ENCODE measurements at places on chromosomes 1 and 21.

- DNase-seq: no peak
Observed at GRCh38 chr1:217946511-217946910, 315.4 kb downstream of the SPATA17 start.

DNA sequence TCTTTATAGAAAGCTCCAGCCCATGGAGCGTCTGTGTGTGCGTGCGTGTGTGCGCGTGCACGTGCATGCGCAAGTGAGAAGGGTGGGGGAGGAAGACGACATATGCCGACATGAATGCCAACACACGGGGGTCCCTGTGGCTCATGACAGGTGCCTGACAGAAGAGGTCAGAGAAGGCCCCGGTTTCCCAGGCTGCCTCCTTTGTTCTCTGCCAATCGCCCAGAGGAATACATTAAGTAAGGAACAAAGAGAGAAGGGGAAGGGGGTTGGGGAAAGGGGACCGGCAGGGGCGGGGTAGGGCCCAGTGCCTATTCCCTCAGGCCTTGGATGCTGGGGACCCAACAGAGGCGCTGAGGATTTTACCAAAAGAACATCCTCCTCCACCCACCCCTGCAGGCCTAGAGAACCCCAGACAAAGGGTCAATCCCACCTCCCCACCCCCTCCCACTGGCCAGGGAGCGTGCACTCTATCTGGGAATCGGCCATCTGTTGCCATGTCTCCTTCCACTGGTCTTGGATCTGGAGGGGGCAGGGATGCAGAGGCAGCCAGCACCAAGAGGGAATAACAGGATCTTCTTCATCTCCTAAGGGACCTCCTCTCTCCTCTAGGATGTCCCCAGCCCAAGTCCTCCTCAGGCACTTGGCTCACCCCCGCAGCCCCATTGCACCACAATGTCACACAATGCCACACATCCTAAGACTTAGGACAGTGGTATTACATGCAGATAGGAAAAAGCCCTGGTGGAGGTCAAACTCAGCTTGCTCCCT is 39.4 kb downstream of the PIK3C2B start:
- no peak for DNase-seq

GRCh38 chr1:232212253-232212652 is 417.7 kb downstream of the SIPA1L2 start:
- no peak for DNase-seq

GRCh38 chr1:185661971-185662370 is 72.2 kb upstream of the HMCN1 start:
- DNase-seq: no peak

DNA sequence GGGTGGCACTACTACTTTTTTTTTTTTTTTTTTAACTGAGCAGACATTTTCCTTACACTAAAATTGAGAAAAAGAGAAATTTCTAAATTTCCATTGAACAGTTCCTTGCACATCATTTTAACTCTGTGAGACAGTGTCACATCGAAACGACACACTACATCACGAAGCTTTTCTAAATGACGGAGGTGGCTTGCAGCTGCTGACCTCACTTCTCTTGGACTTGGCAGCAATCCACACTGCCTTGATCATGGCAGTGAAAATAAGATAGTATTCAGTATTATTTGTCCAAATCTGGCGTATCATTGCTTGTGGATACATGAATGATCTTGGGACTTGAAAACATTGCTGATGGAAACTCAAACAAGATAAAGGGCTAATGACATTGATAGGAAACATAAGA is 80.3 kb upstream of the CYYR1 start:
- DNase-seq: no peak

DNA sequence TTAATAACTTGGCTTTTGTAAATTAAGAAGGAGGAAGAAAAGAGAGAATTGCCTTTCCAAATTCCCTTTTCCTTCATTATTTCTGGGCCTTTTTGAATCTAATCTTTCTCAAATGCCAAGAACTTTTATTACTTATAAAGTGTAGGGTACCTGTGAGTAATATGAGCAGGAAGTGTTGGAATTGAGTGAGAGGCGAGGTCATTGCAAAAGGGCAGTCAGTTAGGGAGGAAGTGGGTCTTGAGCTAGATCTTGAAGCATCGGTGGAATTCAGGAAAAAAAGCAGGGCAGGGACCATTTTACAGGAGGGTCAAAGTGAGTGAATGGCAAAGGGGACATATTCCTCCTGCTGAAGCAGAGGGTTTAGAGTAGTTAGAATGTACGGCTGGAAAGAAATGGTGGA is 23.4 kb downstream of the DDI2 start:
- no peak for DNase-seq

GRCh38 chr1:26690157-26690556 is 5.7 kb upstream of the ARID1A start:
- DNase-seq: no peak

DNA sequence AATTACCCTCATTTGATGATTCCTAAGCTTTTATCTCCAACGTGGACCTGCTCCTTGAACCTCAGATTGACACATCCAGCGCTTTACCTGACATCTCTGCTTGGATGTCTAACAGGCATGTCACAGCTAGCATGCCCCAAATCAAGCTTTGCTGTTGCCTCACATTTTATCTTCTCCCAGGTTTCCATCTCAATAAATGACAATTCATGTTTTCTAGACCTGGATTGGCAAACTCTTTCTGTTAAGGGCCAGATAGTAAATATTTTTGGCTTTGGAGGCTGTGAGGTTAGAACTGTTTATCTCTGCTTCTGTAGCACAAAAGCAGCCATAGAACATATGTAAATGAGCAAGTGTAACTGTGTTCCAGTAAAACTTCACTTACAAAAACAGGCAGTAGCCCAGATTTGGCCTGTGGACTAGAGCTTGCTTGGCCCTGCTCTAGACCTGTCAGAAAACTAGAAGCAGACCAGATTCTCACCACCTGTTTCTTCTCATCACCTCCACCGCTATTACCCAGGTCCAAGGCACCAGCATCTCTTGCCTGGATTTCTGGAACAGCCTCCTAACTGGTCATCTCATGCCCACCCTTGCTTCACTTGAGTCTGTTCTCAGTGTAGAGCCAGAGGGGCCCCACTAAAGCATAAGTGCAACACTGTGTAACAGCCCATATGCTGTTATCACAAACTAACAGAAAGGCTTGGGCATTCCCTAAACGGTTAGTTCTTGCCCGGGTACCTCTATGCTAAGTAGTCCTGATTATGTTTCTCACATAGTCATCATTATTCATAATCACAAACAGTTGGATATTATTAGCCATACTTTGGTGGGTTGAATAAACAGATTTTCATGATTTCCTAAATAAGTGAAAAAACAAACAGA is 42.3 kb downstream of the UBE4B start:
- no peak for DNase-seq

- DNase-seq: no peak
Observed at GRCh38 chr1:45730075-45730779, 20.2 kb downstream of the IPP start.

- DNase-seq: no peak
Observed at GRCh38 chr1:34087986-34088385, 77.0 kb downstream of the CSMD2 start.

DNA sequence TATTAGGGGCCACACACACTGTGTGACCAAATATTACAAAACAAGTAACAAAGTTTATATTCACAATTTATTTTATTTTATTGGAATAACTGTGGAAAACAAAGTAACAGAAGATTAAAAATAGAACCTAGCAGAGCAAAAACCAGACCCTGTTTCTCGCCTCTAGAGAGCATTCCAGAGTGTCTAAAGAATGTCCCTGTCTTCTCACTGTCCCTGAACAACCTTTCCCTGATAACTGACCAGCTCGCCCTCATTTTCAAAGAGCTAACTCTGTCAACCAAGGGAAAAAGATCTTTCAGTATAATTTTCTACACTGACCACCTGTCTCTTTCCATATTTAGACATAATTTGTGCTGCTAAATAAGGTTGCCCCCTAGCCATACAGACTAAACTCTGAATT is 646.9 kb downstream of the USP25 start:
- DNase-seq: no peak

- no peak for DNase-seq
Observed at GRCh38 chr21:30200000-30200399, 15.9 kb downstream of the CLDN8 start.

DNA sequence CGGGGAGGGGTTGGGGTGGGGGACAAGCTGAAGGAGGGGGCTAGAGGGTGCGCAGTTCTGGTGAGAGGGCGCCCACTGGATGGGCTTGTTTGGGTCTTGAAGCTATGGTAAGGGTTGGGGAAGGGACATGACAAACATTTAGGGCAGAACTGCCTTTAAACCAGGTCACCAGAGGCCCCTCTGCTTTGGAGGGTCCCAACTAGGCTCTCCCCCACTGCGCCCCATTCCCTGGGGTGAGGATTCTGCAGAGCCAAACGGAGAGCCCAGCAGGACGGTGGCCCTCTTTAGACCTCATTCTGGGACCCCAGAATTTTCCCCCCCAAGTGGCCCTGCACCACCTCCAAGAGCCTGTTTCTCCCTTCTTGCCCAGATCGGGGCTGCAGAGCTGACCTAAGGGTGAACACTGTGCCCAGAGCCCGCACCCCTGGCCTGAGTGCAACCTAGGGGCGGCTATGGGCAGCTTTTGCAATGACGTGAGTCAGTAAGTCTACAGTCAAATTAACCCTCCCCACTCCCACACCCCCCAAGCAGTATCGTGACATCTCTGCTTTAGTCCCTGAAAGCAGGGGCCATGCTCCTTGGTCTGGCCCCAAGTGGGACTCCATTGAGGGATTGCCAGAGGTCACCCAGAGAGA is 593.8 kb downstream of the MATN1 start:
- DNase-seq: no peak

DNA sequence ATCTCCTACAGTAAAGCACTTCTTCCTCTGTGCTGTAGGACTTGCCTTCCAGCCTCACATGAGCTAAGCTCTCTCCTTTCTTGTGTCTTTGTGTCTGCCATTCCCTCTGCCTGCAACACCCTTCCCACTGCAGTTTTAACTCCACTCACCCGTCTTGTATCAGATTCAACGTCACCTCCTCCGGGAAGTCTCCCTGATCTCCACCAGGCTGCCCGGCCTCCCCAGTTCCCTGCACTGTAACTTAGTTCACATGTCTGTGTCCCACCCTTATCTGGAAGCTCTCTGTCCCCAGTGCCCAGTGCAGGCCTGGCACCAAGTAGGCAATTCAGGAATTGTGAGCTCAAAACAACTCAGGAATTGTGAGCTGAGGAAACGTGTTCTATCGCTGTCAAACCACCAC is 96.4 kb downstream of the GLIS1 start:
- no peak for DNase-seq

- DNase-seq: no peak
Observed at GRCh38 chr1:222583079-222583478, 6.7 kb downstream of the TAF1A start.

DNA sequence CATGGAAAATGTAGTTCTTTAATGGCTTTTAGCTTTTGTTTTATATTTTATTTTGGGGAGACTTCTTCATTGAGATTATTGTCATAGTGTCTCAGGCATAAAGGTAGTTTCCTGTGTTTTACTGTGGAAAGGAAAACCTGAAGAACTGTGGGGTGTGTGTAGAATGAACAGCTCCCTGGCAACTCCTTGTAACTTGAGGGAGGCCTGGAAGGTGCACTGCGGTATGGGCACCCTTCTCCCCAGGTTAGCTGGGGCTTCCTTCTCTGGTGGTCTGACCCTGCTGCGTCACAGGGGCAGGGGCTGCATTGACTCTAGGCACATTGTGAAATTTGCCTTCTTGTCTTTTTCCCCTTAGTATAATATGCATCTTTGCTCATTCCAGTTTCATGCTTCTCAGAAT is 1.7 kb downstream of the ATP1B1 start:
- DNase-seq: no peak

GRCh38 chr1:153775458-153776327 is 486 bp downstream of the SLC27A3 start:
- DNase-seq: peak; percentile 95

GRCh38 chr1:235015291-235015985 is 113.2 kb downstream of the TOMM20 start:
- DNase-seq: no peak

DNA sequence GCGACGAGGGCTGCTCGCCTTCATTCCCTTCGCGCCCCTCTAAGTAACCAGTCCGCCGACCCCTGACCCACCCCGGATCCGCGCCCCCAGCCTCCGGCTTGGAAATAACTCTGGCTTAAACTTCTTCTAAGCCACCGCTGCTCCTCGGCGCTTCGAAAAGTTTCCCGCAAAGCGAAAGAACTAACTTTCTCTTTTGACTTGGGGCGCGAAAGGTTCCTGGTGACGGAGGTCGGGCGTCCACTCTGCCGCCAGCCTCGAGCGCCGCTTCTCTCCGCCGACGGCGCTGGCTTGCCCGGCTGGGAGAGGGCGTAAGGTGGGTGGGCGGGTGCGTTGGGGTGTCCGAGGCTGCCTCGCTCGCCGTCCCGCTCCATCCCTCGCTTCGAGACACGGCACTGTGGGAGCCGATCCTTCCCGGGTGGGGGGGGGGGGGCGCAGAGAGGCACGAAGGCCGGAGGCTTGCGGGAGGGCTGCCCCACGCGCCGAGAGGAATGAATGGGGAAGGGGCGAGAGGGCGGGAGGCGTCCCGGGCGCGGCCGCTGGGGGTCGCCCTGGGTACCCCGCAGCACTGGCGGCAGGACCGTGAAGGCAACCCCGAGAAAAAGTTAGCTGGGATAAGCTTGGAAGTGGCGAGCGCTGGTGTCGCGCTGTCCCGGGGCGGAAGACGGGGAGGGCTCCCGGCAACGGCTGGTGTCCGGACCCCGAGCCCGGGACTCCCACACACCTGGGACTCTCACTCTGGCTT is 569 bp downstream of the ATF3 start:
- no peak for DNase-seq

DNA sequence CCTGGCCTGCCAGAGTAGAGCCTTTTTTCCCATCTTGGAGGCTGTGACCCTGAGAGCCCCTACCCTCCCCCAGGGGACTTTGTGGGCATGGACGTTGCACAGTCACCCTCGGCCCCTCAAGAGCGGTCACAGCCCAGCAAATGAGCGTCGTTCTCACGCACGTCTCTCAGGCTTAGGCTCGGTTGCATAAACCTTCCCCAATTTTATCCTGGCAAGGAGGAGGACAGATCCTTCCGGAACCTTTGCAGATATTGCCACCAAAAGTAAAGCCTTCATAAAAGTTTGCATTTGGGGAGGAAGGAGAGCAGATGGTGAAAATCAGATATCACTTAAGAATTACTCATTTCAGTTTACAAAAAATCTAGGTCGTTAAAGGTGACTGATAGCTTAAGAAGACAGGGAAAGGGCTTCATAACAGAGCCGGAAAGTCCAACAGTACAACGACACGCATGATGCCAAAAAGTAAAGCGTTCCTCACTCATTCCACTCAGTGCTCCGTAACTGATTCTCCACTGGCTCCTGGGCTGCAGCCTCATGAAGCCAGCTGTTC is 29.3 kb downstream of the PDE9A start:
- no peak for DNase-seq

DNA sequence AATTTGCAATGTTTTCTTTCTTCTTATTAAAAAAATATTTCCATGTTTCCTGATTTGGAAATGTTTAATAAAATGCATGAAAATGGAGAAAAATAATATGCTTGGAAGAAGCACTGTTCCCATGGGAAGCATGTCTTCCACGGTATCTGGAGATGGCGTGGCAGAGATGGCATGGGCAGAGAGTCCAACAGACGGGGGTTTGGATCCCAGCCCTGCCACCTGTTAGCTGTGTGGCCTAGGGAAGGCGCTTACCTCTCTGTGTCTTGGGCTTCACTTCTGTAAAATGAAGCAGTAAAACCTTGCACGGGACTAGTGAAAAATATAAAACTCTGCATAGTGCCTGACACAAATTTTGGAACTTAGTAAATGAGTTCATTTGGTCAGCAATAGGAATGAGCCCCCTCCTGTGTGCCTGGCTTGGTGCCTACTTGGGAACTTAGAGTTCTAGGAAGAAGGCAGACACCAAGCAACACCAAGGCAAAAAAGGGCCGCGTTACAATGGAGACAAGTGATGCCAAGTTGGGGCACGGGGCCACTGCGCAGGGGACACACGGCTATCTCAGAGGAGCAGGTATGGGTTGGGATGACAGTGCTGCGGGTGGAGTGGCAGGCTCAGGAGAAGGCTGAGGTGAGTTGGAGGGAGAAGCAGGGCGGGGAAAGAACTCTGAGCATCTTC is 124.2 kb downstream of the KCNN3 start:
- DNase-seq: no peak
